ENCODE measurements at places on chromosomes 3 and 15.

DNA sequence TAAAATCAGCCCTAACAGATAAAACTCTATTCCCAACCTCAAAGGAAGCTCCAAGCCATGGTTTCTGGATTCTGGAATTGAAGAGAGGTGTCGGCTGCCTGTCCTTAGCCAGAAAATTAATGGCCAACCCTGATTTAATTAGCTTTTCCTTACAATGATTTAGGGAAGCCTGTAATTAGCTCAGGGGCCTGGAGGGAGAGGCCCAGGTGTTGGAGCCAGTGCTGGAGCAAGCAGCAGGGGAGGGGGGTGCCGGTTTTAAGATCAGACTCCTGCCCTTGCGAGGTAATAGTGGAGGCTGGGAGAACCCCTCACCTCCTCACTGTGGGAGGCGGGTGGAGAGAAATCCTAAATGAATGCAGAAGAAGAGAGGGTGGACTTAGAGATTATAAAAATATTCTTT is 14.7 kb upstream of the ATP2B2 start:
- no peak for DNase-seq

DNA sequence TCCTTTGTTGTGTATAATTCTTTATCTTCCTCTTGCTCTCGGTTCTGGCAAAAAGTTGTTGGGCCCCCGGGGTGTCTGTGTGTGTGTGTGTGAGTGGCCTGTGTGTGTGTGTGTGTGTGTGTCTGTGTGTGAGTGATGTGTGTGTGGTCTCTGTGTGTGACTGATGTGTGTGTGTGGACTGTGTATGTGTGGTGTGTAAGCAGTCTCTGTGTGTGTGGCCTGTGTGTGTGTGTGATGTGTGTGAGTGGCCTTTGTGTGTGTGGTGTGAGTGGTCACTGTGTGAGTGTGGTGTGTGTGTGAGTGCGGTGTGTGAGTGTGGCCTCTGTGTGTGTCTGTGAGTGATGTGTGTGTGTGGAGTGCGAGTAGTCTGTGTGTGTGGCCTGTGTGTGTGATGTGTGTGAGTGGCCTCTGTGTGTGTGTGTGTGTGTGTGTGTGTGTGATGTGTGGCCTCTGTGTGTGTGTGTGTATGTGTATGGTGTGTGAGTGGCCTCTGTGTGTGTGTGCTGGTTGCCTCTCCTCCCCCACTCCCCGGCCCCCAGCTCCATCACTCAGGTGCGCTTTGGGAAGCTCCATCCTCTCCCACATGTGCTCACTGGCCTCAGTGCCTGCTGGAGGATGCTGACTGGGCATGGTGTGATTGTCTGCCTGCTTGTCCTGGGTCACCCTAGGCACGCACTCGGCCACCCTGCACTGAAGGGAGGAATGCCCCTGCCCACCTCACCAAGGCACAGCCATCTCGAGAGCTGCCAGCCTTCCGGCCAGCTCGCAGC is 8.8 kb downstream of the LINGO1 start:
- no peak for DNase-seq

GRCh38 chr3:57803647-57804081 is 47.6 kb downstream of the SLMAP start:
- DNase-seq: no peak

- no peak for DNase-seq
These were observed 31.3 kb downstream of the RPN1 start for GRCh38 chr3:128619146-128619890.

DNA sequence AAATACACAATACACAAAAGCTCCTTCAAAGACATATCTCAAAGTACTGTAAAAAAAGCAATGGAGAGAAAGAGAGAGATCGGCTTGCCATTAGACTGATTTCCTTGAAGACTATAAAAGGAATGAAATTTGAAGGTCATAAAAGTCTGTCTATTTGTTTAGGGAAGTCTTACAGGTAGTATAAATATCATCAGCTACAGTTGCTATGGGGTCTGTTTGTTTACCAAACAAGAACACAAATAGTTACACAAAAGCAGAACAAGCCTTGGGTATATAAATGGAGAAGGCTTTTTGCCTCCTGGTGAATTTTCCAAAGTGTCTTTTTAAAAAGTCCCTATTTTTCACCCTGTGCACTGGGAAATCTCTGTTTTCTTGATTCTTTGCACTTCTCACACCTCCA is 552.3 kb downstream of the FOXP1 start:
- no peak for DNase-seq

DNA sequence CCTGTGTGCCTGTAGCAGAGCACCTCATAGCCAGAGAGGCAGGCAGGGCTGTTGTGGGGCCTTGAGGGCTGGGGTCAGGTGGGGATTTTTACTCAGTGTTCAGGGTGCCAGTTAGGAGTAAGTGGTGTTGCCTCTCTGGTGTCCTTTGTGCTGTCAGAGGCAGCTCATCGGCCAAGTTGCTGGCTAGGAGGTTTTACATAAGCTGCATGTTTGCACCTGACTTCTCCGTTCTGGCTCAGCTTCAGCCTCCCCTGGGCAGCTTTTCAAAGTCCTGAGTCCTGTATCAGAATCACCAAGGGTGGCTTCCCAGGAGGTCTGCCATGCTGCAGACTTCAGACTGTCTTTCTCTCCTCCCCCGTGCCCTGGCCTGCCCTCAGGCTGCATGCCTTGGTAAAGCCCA is 242.6 kb upstream of the TPM1 start:
- DNase-seq: no peak

DNA sequence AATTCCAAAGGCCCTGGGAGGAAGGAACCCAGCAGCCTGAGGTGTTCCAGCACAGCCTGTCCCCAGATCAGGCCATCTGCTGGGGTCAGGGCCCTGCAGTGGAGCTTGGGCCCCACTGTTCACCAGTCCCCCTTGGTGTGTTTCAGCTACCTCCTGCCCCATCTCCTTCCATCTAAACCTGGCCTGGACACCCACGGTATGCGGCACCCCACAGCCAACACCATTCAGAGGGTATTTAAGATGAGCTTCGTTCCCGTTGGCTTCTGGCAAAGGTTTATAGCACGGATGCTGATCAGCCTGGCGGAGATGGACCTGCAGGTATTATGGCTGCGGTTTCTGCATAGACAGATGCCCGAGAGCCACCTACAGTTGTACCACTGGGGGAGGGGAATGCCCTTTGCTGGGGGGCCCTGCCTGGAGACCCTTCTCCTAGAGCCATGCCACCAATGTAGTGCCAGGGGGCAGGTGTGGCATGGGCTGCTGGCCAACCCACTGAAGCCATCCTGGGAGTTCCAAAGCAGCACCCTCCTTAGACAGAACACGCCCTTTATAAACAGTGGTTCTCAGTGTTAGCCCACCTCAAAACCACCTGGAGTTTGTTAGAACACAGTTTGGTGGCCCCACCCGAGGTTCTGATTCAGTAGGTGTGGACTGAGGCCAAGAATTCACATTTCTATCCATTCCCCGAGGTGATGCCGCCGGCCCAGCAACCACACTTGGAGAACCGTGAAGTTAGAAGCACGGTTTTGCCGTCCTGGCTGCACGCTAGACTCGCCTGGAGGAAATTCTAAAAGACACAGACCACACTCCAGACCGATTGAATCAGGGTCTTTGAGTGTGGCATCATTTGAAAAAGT is 126.9 kb downstream of the LRRK1 start:
- DNase-seq: no peak

- DNase-seq: no peak
These were observed 4.2 kb downstream of the SEMA3G start for GRCh38 chr3:52440671-52441070.

GRCh38 chr3:139794469-139795265 is 116.9 kb upstream of the NMNAT3 start:
- DNase-seq: no peak

DNA sequence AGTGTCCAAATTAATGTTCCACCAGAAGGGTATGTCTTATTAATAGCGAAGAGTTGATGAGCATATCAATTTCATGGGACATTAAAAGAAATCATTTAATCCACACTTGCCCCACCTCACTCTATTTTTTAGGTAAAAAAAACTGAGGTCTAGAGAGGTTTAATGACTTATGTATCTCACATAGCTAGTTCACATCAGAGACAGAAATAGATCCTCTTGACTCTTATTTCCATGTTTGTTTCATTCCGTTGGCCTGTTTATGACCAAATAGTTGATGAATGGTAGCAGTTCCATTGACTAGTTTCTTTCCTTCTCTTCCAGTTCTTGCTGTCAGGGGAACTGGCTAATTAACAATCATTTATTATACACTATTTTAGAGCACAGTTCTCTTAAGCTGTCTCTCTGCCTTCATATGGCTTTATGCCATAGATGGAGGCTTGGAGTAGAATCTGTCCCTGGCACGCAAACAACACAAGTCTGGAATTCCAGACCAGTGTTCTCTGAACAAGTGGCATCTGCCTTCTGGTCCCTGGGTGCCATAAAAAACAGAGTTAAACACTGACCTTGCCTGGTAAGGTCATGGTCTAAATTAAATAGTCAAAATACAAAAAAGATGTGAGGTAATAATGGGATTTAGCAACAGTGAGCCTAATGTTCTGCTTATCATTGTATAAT is 220.0 kb upstream of the CGNL1 start:
- DNase-seq: no peak

DNA sequence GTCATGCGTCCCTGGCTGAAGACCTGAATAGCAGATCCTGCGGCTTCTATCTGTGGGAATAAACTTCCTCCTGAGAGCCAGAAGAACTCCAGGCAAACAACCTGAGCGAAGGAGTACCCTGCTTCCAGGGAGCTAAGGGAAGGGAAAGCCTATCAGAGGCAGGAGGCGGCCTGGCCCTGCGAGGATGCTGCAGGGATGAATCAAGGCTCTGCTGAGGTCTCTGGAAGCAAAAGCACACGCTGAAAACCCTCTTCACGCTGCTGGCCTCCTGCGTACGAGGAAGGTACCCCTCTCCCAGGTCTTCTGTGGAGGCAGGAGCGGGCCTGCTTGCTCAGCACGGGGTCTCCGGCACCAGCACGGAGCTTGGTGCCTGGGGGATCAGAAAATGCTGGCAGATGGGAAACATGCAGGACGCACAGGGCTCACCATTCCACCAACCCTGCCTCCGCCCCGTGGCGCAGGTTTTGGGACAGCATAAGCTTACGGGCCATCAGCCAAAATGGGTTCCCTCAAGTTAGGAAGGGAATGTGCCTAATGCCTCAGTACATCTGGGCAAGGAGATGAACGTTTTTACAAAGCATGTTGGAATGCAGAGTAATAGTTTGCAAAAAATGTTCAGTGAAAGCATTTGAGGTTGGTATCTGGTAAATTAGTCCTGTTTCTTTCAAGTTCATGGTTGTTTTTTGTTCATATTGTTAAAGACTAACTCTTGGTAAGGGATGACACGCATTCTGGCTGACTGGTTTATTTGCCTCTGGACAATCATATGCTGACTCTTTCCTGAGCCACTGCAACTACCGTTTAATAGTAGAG is 72.3 kb downstream of the CHSY1 start:
- no peak for DNase-seq

- DNase-seq: no peak
These were observed 1229.1 kb downstream of the ROBO2 start for GRCh38 chr3:78268716-78269668.

DNA sequence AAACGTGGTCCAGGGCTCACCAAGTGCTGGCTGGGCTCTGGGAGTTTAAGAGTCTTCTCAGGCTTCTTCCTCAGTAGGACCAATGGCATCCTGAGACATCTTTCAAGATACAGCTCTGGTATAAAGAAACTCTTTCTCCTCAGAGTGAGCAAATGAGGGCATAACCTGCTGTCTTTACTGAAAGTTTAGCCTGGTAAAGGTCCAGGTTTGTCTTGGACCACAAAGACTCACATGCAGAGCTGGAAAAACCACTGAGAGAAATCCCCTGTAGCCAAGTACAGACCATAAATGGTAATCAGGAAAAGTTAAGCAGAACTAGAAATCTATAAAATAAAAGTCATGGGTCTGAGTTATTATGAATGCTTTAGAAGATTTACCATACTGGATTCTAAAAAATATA is 23.1 kb downstream of the CD47 start:
- no peak for DNase-seq

DNA sequence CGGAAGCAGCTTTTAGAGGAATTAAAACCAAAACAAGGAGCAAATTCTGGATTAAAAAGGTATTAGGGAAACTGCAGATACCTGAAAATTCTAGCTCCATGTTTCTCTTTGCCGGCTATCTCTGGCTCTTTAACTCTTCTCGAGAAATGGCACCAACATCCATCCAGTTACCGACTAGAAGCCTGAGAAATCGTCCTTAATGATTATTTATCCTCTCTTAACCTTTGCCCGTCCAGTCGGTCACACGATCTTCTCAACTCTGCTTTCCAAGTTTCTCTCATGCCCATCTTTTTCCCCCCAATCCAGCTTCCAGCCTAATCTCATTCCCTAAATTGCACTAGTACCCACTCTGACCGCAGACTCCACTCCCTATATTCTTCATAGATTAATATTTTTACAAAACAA is 596 bp upstream of the SGO1 start:
- DNase-seq: no peak

- DNase-seq: no peak
These were observed 4.6 kb downstream of the SNX4 start for GRCh38 chr3:125515421-125515820.

GRCh38 chr3:153043729-153044328 is 118.2 kb upstream of the RAP2B start:
- no peak for DNase-seq

GRCh38 chr3:62500556-62501288 is 127.4 kb upstream of the FEZF2 start:
- no peak for DNase-seq

GRCh38 chr3:24520101-24520495 is 25.4 kb upstream of the THRB start:
- DNase-seq: no peak

GRCh38 chr15:78808550-78808949 is 2.7 kb downstream of the ADAMTS7 start:
- no peak for DNase-seq

- DNase-seq: no peak
These were observed 54.7 kb upstream of the ATP13A3 start for GRCh38 chr3:194541483-194541882.

DNA sequence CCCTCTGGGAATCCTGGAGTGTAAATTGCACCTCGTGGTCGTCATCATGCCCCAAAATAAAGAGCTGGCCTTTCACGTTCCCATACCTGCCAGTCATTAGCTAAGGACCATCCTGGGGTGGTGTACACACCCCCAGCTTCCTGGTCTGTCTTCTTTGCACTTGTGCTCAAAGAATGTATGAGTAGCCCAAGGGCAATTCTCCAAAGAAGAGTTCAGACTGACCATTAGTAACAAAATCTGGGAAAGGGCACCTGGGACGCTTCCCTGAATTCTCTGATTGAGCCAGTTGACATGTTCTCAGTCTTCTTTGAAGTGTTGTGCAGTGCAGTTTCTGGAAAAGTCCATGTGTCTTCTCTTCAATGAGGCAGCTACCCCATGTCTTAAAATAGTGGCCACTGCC is 34.8 kb downstream of the FAM3D start:
- DNase-seq: no peak

GRCh38 chr3:24639481-24640329 is 145.1 kb upstream of the THRB start:
- DNase-seq: no peak

- no peak for DNase-seq
These were observed 2.9 kb downstream of the ABHD5 start for GRCh38 chr3:43693594-43693993.
